ENCODE measurements at places on chromosomes 11 and 22. TPM values are rescaled to one million over a fixed set of nuclear protein-coding genes. Genes with fewer than 3 reads are reported as not detected.

The ZBTB16 gene
- 7.6 TPM for total RNA-seq

The ANO1 gene
- total RNA-seq = not detected

DNA sequence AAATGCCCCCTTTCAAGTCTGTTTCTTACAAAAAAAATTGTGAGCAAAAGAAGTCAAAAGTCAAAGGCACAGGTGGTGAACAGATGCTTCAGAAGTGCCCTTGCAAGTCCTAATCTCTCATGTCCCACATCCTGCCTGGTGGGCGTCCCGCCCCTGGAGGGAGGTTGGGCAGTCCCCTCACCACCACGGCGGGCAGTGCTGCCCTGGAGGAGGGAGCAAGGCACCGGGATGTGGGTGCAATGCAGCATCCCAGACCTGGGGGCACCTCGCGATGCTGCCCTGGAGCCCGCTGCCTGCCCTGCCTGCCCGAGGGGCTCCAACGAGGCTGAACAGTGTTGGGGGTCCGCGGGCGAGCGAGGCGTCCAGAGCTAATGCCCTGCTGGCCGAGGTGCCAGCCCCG is 15.9 kb downstream of the MRGPRG start:
- peaks cover 8% of the 10 kb centered on the region for H3K27me3 ChIP-seq
- H3K4me1 ChIP-seq = no peaks in the 10 kb centered on the region
- no peak for DNase-seq
- no peak overlapping the region for H3K27ac ChIP-seq
- no peaks in the 10 kb centered on the region for H3K36me3 ChIP-seq
- no peak overlapping the region for H3K4me3 ChIP-seq

- no peak for DNase-seq
- H3K27ac ChIP-seq = peak overlapping the region; percentile 98
- peaks cover 45% of the 10 kb centered on the region for H3K36me3 ChIP-seq
- no peaks in the 10 kb centered on the region for H3K27me3 ChIP-seq
- H3K4me1 ChIP-seq = peaks cover 56% of the 10 kb centered on the region
- H3K4me3 ChIP-seq = peak overlapping the region; percentile 93
Observed at GRCh38 chr22:27919942-27920755, 1.1 kb upstream of the PITPNB start.

GRCh38 chr22:17257121-17258001 is 38.1 kb upstream of the ADA2 start:
- peaks cover 38% of the 10 kb centered on the region for H3K4me1 ChIP-seq
- H3K27me3 ChIP-seq = no peaks in the 10 kb centered on the region
- no peak overlapping the region for H3K4me3 ChIP-seq
- H3K27ac ChIP-seq = peak overlapping the region; percentile 88
- H3K36me3 ChIP-seq = no peaks in the 10 kb centered on the region

- H3K4me3 ChIP-seq = no peak overlapping the region
- H3K4me1 ChIP-seq = no peaks in the 10 kb centered on the region
- peaks cover 41% of the 10 kb centered on the region for H3K27me3 ChIP-seq
- no peak for DNase-seq
Observed at GRCh38 chr11:17697175-17697949, 22.0 kb upstream of the MYOD1 start.
